ENCODE measurements at places on chromosomes 7 and 10. TPM values are rescaled to one million over a fixed set of nuclear protein-coding genes. Genes with fewer than 3 reads are reported as not detected.

VPS41 gene
- 92.9 TPM for total RNA-seq

SLC26A4 gene
- total RNA-seq, result 0.91 TPM

FAM170B gene
- total RNA-seq, result not detected

FRMPD2 gene
- 0.39 TPM for total RNA-seq

OR6V1 gene
- total RNA-seq, result not detected

Measured in astrocyte (in vitro differentiated cells and primary cell).